ENCODE measurements at places on chromosomes 13 and 19. TPM values are rescaled to one million over a fixed set of nuclear protein-coding genes. Genes with fewer than 3 reads are reported as not detected.

The ACP7 gene
- not detected for total RNA-seq

The NOTCH3 gene
- total RNA-seq, result not detected

The ZNF793 gene
- 0.88 TPM for total RNA-seq

The CEACAM16 gene
- total RNA-seq, result not detected

The ZNF575 gene
- 4.2 TPM for total RNA-seq

The ZNF728 gene
- total RNA-seq, result not detected

The STK11 gene
- 77.1 TPM for total RNA-seq

The NXNL1 gene
- not detected for total RNA-seq

The WDR62 gene
- total RNA-seq, result 21.7 TPM

The CYP4F11 gene
- total RNA-seq, result not detected

The SPACA4 gene
- not detected for total RNA-seq

The MAMSTR gene
- 1.4 TPM for total RNA-seq

The ZNF442 gene
- total RNA-seq, result 1.1 TPM

The ABHD13 gene
- total RNA-seq, result 11.8 TPM

The ADPRHL1 gene
- total RNA-seq, result 1.2 TPM

The MEDAG gene
- not detected for total RNA-seq

The TYROBP gene
- total RNA-seq, result not detected

The CABP5 gene
- total RNA-seq, result not detected

The C19orf85 gene
- not detected for total RNA-seq
